ENCODE measurements at places on chromosomes 5 and 9.

DNA sequence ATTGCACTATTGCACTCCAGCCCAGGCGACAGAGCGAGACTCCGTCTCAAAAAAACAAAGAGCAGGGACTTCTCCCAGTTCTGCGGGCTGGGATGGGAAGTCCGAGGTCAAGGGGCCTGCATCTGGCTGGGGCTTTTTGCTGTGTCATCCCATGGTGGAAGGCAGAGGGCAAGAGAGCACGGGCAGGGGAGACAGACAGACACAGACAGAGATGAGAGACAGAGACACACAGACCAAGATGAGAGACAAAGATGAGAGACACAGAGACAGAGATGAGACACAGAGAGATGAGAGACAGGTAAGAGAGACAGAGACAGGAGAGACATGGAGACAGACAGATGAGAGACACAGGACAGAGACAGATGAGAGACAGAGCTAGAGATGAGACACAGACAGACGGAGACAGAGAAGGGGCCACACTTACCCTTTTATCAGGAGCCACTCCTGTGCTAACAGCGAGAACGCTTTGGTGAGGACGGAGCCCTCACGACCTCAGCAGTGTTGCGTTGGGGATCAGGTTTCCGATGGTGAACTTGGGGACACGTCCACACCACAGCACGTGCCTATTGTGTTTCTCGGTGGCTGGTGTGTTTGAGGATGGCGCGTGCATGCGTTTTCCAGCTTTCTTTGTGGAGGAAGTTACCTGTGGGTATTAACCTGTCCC, 8.9 kb upstream of the TOR4A start:
- ATAC-seq = no peak

DNA sequence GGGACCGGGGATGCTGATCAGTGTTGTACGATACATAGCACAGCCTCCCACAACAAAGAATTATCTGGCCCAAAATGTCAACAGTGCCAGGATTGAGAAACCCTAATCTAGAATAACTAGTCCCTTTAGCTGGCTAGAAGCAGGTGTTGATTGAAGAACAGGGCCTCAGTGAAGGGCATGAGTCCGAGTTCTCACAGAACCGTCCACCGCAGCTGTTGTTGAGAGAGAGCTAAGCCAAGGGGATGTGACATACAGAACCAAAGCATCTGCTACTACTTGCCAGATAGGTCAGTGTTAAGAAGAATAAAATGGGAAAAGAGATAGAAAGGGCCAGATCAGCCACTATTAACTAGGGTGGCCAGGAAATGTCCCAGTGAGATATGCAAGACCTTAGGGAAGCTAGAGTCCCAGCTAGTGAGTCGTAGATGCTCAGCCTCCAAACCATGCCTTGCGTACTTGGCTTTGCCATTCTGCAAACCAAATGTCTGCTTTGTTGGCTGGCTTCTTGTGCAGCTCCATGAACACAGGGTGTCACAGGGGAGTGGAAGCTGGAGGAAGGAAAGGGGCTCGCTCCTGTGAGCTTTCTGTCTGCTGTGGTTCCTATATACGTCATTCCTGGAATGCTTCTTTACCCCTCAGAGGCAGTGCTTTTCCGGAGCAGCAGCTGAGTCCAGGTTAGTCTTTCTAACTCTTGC, 68.9 kb downstream of the FBXO38 start:
- ATAC-seq = no peak

DNA sequence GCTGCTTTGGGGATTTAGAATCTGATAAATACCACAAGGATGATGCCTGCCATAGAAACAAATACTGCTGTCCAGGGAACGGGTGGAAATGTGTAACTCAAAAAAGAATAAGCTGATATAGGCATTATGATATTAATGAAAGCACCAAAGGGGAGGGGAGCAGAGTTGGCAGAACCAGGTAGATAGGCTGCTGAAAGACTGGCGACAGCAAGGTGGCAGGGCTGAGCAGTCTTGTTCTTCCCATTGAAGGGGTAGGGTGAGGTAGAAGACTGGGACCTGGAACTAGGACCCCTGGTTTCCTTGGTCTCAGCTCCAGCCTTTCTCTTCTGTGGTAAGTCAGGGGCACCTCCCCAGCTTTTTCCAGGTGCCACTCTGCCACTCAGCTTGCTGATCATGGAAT, 31.4 kb upstream of the TMOD1 start:
- ATAC-seq = no peak

DNA sequence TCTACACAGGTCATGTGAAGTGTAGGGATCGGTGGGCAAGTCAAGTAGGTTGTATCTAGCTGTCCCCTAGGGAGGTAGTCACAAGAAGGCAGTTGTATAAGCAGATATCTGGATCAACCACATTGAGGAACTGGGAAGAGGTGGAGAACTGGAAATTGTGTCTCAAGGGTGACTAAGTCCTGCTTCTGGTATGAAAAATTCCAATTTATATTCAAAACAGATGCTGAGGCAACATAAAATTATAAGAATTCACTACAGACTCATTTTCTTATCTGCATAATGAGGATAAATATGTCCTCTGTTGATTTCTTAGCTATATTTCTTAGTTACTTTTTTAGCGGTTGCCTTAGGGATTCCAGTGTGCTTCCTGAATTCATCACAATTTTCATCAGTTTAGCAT, 46.8 kb downstream of the GALNT12 start:
- ATAC-seq = no peak

DNA sequence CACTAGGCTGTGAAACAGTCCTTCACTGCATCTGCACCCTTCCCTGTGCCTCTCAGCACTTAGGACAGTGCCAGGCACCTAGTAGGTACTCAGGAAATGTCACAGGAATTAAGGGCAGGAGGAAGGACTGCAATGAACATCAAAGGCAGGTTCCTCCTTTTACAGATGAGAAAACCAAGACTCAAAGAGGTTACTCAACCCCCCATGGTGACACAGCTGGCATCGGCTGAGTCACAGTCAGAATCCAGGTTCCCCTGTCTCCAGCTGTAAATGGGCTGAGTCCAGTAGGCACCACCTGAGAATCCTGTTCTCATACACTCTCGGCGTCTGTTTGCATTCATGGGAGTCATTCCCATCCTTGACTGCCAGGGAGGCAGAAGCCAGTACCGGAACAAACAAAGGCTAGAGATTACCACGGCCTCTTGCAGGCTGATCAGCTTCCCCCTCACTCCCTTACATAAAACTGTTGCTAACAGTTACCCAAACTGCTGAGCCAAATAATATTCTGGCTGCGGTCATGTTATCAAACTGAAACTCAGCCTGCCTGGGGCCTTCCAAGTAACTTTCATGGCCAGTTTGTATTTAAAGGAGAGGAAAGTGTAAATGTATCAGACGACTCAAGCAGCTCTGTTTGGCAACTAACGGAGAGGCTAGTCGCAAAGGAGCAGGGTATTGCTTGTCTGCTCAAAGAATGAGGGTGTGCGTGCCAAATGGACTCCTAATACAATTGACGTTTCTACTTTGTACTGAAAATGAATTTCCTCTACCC, 201.7 kb downstream of the PAPPA start:
- no peak for ATAC-seq

DNA sequence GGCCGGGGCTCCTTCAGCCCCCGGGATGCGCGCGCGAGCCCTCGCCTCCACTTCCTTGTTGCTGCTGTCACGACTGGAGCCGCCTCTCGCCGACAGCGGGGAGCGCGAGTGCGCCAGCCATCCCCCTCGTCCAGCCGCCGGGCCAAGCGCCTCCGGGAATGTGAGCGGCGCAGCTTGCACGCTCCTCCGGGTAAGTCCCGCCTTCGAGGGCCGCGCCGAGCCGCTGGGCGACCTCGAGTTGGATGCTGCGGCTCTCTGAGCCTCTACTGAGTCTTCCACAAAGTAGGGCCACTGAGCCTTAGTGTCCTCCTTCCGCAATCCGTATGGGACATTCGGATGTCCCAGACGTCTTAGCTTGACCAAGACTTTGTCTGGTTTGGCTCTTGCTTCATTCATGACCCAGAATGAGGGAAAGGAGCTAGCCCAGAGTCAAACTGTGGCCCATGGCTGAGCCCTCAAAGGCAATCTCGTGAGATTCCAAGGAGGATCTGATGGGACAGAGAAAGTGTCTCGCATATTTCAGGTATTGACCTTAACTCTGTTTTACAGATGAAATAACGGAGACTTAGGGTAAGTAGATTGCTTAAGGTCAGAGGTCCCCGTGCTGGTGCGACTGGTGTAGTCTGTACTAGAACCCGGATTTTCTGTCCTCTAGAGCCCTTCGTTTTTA, 586 bp downstream of the HMGXB3 start:
- peak; percentile 16 for ATAC-seq

- ATAC-seq = no peak
Observed at GRCh38 chr9:111700776-111701175, 39.4 kb downstream of the GNG10 start.

GRCh38 chr9:128249908-128250838, 25.6 kb downstream of the GOLGA2 start:
- peak; percentile 96 for ATAC-seq

GRCh38 chr9:85522459-85523092, 219.2 kb downstream of the AGTPBP1 start:
- ATAC-seq = peak; percentile 58

- no peak for ATAC-seq
Observed at GRCh38 chr5:149497357-149497756, 53.9 kb downstream of the CSNK1A1 start.

DNA sequence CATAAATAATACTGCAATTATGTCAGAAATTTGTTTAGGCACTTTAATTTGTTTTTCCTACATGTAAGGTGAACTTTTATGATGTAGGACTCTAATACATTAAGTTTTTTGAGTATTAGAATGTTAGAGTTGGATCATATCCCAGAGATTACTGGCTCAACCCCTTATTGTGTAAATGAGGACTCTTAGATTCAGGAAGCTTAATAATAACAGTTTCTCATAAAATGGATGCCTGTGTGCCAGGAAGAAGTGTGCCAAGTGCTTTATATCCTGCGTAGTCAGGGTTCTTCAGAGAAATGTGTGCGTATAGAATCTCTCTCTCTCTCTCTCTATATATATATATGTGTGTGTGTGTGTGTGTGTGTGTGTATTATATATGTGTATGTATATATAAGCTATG, 388.5 kb downstream of the CAAP1 start:
- no peak for ATAC-seq

- ATAC-seq = no peak
Observed at GRCh38 chr5:66689522-66690220, 93.5 kb downstream of the MAST4 start.

DNA sequence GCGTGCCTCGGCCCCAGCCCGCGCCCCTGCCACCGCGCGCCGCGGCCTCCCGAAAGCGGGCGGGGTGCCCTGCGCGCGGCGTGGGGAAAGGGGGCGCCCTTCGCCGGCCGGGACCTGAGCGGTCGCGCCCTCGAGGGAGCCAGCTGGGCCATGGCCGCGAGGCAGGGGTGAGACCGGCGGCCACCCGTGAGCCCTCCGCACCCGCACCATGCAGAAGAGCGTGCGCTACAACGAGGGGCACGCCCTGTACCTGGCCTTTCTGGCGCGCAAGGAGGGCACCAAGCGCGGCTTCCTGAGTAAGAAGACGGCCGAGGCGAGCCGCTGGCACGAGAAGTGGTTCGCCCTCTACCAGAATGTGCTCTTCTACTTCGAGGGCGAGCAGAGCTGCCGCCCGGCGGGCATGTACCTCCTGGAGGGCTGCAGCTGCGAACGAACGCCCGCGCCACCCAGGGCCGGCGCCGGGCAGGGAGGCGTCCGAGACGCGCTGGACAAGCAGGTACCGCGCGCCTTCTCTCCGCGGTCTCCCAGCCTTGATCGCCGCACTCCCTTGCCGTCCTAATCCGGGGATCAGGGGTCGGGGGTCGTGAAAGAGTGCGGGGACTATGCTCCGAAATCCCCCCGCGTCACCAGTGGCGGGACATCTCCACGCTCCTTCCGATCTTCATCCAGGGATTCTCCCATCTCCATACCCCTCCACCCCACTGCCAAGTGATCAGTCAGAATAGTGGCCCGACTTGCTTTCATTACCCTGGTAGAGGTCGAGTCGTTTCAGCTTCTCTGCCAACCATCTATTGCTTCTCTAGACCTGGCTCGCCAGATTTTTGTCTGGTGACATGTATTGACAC, 590 bp downstream of the RASGRF2 start:
- ATAC-seq = no peak

GRCh38 chr9:108830272-108830671, 25.5 kb downstream of the ACTL7B start:
- no peak for ATAC-seq

- no peak for ATAC-seq
Observed at GRCh38 chr5:132177691-132178149, 49.9 kb downstream of the P4HA2 start.

DNA sequence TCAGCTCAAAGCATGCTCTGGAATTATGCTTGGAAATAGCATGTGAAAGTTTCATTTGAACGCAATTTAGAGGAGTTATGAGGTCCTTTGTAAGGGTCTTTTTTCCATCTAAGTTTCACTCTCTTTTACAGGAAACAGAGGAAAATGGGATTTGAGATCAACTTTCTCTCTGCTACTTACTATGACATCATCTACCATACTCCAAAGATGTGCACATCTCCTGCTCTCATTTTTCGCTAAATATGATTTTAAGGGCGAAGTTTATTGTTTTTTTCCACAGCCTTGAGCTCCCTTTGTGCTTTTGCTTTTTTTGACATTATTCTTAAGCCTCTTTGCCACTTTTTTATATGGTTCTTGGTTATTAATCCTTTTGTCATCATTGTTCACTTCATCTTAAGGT, 125.6 kb downstream of the NNT start:
- ATAC-seq = no peak

DNA sequence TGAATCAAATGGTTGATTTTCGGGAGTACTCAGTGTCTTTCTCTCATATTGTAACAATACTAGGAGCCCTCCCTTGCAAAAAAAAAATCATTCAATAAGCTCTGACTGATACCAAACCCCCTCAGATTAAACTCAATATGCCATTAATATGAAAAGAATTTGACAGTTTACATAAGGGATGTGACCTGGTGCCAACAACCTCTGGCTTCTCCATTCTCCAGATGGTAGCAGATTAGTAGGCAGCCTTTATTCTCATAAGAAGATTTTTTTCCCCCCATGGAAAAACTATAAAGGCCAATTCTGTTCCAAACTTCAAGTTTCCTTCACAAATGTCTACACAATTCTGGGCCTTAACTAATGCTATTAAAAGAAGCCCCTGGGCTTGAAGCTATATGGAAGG, 96.5 kb downstream of the EFNA5 start:
- ATAC-seq = no peak

GRCh38 chr5:65252977-65253376, 228.7 kb downstream of the ADAMTS6 start:
- no peak for ATAC-seq
